ENCODE measurements at places on chromosomes 6 and 20.

DNA sequence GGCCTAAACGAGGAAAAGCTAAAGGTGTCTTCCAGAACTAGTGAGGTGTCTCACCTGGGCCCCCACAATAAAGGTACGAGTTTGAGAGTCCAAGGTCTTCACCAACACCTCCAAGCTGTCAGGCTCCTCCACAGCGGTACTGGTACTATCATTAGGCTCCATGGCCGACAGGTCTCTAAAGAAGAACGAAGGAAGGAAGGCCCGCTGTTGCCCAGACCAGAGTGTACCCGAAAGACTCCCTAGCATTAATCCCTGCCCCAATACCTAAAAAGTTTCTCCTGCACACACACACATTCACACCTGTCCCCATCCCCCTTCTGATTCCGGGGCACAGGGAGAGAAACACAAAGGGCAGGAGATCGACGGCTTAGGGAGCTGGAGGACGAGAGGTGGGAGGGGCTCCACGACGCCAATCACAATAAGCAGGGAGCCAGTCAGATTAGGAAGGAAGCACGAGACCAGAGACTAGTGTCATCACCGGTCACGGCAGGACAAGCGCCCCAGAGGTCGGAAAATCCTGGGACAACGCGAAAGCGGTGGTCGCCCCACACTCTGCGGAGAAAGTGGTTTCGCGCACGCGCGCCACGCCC is 764 bp downstream of the BAG6 start:
- no peak for DNase-seq

- no peak for DNase-seq
Observed at GRCh38 chr6:170095273-170095981, 195.5 kb downstream of the DLL1 start.

DNA sequence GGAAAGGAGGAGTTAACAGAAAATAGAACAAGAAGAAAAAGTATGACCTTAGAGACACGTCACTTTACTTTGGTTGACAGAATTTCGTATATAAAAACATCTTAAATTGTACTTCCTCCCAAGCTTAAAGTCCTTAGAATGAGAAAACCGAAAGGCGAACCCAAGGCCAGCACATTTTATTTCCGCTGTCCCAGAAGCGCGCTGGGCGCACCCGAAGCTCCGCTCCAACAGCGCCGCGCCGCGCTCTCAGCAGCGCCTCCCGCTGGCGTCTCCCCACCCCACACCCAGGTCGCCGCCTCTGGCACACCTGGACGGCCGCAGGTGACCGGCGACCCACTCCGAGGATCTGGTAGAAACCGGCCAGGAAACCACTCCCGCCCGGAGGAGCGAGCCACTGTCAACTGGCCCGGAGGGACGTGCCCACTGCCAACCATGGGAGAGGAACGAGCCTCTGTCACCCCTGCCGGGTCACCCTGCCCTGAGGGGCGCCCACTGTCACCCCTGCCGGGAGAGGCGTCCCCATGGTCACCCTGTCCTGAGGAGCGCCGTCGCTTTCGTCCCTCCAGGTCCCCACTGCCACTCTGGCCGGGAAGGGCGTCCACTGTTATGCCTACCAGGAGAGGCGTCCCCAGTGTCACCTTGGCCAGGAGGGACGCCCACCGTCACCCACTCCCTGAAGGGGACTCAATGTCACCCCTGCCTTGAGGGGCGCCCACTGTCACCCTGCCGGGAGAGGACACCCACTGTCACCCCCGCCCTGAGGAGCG is 824 bp downstream of the MPC1 start:
- DNase-seq = peak; percentile 23

GRCh38 chr20:32752458-32753250 is 9.4 kb upstream of the COMMD7 start:
- no peak for DNase-seq

DNA sequence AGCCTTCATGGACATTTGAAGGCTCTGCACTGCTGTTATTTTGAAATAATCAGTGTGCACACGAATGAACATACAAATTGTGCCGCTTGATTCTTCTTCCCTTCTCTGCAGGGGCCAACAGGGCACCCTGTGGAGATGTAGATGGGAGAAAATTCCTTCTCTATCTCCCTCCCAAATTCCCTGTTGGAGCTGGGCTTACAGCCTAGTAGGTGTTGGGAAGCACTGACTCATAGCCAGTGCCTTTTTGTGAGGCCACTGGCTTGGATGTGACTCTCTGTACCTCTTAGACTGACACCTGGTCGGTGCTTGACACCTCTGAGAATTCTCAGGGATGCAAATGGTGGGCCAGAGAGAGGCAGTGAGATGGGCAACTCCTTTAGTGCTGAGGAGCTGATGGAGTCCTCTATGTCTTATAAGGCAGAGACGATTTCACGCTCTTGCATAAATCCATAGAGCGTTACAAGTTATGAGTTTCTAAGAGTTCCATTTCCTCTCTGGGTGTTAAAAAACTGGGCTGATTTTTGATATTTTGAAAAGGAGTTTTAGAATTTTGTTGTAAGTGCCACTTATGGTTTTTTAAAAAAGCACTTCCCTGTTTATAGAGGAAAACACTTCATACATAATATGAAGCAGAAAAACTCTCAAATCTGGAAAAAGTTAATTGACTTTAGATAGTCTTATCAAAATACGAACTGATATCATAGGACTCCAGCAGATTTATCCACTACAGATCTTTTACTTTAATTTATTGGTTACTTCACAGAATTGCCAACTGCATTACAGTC is 89.8 kb upstream of the MAP3K7 start:
- DNase-seq = no peak

GRCh38 chr20:21710863-21711431 is 5.5 kb downstream of the PAX1 start:
- DNase-seq = no peak
